Activated T-helper 1 cell treated with anti-CD3 and anti-CD28 coated beads, Interleukin-2, amount 50 U/mL, for 16 hours (primary cell): ENCODE measurements at places on chromosomes 16 and 17.

DNA sequence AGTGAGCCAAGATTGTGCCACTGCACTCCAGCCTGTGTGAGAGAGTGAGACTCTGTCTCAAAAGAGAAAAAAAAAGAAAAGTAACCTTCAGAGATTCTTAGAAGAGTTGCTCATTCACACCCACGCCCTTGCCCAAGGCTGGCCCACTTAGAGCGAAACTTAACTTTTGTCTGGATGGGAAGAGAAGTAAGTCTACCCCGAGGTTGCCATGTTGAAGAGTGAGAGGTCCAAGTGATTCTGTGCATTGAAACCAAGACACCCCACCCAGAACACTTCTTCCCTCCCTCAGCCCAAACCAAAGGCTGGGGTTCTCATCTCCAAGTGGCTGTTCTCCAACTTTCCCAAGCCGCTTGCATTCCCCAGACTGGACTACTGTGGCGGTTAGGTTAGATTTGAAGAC lies 2.4 kb upstream of the CISD3 start:
- no peak for DNase-seq

GRCh38 chr17:76444518-76445311 lies 8.2 kb downstream of the UBE2O start:
- DNase-seq = no peak

- no peak for DNase-seq
These were observed 27.7 kb downstream of the RTN4RL1 start for GRCh38 chr17:1997289-1997926.

- no peak for DNase-seq
These were observed 14.3 kb upstream of the SRCIN1 start for GRCh38 chr17:38619937-38620550.

DNA sequence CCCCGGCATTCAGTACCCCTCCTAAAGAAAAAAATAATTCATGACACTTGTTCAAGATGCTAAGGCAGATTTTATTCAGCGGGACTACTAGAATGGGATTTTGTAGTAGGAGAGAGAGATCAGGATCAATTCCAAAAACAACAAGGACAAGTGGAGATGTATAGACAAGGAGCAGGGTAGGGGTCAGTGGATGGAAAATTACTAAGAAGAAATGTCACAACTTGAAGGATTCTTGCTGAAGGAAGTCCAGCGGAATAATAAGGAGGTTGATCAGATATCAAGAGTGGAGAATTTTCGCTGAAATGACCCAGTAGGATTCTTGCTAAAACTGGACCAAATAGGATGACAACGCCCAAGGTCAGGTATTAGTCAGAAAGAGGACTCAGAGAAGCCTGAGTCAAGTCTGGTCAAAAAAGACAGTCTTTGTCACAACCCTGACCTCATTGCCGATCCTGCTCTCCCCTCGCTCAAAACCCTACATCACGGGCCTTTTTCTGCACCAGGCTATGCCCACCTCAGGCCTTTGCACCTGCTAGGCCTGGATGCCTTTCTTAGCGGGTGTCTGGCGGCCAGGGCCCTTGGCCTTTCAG lies 36.9 kb downstream of the MMD start:
- DNase-seq = no peak

- DNase-seq = no peak
These were observed 3.4 kb upstream of the PNPO start for GRCh38 chr17:47937941-47938340.
